ENCODE measurements at places on chromosomes 3 and 15.

DNA sequence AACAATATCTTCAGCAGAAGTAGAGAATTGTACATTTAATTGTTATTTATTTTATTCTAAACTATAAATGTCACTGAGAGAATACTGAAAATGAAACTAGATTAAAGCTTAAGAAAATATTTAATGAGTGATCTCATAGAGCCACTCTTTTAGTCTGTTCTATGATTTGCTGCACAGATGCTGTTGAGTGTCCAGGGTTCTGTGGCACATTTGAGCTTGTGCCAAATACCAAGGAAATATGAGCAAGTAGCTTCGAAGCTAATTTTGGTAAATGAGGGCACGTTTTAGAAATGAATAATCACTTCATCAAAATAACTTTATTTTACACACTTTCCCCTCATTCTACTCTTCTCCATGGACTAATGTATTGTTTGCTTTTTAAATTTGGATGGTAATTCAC is 53.6 kb upstream of the THRB start:
- peak; percentile 13 for DNase-seq

GRCh38 chr3:42037318-42037945 is 53.7 kb upstream of the TRAK1 start:
- DNase-seq, result no peak

DNA sequence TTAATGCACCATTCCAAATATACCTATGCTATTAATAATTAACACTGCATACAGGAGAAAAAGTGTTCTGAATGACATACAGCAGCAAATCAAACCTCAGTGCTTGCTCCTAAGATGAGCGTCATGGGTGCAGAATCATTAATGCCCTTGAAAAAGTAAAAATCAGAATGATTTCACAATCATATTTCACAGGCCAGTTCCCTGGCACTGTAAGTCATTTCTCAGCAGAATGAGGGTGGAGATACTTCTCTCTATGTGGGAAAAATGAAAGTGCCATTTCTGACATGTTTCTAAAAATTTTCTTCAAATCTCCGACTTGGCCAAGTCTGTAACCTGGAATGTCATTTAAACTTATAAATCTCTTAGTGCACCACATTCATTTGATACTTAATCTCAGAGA is 549.8 kb upstream of the AGTR1 start:
- no peak for DNase-seq

DNA sequence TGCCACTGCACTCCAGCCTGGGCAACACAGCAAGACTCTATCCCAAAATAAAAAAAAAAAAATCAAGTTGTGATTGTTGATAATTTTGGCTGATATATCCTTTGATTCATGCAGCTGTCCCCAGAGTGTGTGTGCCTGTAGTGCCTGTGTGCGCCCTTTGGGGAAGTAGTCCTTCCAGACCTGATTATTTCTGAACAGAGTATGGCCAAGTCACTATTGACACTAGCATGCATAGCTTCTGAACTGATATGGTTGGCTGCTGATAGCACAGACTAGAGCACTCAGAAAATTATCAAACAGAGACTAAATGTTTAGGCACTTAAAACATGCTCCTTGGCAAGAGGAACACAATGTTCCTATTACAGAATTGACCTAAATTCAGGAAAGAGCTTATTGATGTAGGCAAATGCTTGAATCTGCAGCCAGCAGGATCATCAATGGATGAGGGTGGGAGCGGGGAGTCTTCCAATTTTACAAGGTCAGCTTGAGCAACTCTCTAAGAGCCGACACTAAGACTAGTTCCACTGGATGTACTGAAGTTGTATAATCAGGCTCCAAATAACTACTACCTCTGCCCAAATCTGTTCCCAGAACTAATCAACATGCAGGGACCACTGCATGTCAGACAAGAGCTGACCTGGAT is 17.7 kb upstream of the PTPN9 start:
- no peak for DNase-seq

GRCh38 chr3:125389282-125389681 is 14.2 kb upstream of the ZNF148 start:
- no peak for DNase-seq

- DNase-seq, result peak; percentile 27
Measured at GRCh38 chr3:171772427-171773056, 37.7 kb downstream of the PLD1 start.

DNA sequence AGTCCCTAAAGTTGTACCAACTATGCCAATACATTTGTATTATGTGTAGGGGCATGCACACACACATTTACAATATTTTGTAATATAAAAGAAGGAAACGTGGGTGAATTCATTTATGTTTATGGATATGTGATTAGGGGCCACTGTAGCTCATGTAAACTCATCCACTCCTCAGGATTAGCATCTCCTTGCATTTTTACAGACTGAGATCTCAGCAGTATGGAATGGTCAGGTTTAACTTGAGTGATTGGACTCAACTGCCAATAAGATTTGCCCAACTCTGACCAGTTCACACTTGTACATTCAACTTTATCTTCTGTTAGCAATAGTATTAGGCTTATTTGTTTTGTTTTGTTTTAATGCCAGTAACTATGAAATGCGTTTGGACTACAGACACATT is 36.5 kb downstream of the PSMD6 start:
- no peak for DNase-seq

DNA sequence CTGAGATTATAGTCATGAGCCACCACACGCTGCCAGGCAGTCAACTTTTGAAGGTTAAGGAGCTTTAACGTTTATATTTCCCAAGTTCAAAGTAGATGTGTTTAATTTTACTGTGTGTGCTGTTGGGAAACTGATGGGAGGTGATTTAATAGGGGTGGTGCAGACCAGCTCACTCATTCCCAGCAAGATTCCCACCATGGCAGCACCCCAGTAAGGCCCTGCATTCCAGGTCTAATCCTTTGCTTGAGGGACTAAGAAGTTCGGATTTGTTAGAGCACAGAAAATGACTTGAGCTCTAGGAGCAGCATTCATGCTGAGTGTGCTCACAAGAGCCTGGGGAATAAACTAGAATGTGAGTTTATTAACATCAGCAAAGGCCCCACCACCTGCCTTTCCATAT is 25.2 kb downstream of the TSEN2 start:
- DNase-seq, result no peak

DNA sequence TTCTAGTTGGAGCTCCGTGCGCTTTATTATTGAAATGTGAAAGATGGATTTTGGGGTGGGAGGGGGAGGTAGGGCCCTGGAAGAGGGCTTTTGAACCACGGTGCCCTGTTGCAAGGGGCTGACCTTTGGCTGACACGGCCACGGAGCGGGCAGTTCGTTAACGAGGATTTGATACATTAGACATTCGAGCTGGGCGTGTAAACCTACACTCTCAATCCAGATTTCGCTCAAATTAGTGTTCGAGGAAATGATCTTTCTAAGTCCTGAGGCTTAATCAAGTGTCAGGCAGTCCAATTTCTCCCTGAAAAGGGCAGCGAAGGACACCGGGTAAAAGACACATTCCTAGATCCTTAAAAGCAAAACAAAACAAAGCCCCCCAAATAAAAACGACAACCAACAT is 13.0 kb downstream of the ZIC1 start:
- DNase-seq, result no peak

- DNase-seq, result no peak
Measured at GRCh38 chr3:60707452-60708020, 543.7 kb downstream of the FHIT start.

GRCh38 chr15:69045802-69046201 is 31.3 kb downstream of the NOX5 start:
- no peak for DNase-seq

DNA sequence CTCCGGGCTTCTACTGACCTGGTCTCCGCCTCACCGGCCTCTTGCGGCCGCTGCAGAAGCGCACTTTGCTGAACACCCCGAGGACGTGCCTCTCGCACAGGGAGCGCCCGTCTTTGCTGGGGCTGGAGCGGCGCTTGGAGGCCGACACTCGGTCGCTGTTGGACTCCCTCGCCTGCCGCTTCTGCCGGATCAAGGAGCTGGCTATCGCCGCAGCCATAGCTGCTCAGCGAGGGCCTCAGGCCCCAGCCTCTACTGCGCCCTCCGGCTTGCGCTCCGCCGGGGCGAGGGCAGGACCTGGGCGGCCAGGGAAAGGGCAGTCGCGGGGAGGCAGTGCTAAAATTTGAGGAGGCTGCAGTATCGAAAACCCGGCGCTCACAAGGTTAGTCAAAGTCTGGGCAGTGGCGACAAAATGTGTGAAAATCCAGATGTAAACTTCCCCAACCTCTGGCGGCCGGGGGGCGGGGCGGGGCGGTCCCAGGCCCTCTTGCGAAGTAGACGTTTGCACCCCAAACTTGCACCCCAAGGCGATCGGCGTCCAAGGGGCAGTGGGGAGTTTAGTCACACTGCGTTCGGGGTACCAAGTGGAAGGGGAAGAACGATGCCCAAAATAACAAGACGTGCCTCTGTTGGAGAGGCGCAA is 319.2 kb downstream of the FGF12 start:
- DNase-seq, result no peak

- no peak for DNase-seq
Measured at GRCh38 chr15:69979783-69980182, 117.9 kb downstream of the TLE3 start.

Measured in GM04504 (cell line).